ENCODE measurements at places on chromosomes 12 and 14. TPM values are rescaled to one million over a fixed set of nuclear protein-coding genes. Genes with fewer than 3 reads are reported as not detected.

Gene CFAP54
- total RNA-seq = 11.3 TPM

Gene SLC4A8
- 1.0 TPM for total RNA-seq

Gene ARID2
- 41.8 TPM for total RNA-seq

Gene DLGAP5
- total RNA-seq = 29.0 TPM

Gene TRAFD1
- total RNA-seq = 45.5 TPM

Gene CBLN3
- total RNA-seq = 0.52 TPM

Gene ARG2
- total RNA-seq = 17.4 TPM

Gene GABARAPL1
- total RNA-seq = 256 TPM

Gene TEDC1
- 7.6 TPM for total RNA-seq

Gene EPYC
- total RNA-seq = not detected

Gene SERPINA3
- total RNA-seq = 46.4 TPM

Gene RNASE13
- not detected for total RNA-seq

All from renal cortical epithelial cell (primary cell).